Neural cell (in vitro differentiated cells): ENCODE measurements at places on chromosomes 3 and 15. TPM values are rescaled to one million over a fixed set of nuclear protein-coding genes. Genes with fewer than 3 reads are reported as not detected.

IL12A gene
- not detected in 2 replicates for polyA plus RNA-seq

TMCC1 gene
- 25.0 and 27.1 TPM in 2 replicates for polyA plus RNA-seq

TBCCD1 gene
- polyA plus RNA-seq: 11.6 and 13.4 TPM in 2 replicates

GCHFR gene
- 7.2 and 17.3 TPM in 2 replicates for polyA plus RNA-seq

TEX9 gene
- 20.7 and 23.6 TPM in 2 replicates for polyA plus RNA-seq

CD86 gene
- polyA plus RNA-seq: 0.40 TPM in 1 of 2 replicates, not detected in the other

GREM1 gene
- polyA plus RNA-seq: 0.16 and 0.40 TPM in 2 replicates

PDZRN3 gene
- polyA plus RNA-seq: 1.1 and 2.2 TPM in 2 replicates
